Activated CD4-positive, alpha-beta T cell treated with anti-CD3 and anti-CD28 coated beads for 36 hours (primary cell): ENCODE measurements at places on chromosomes 5 and 9. TPM values are rescaled to one million over a fixed set of nuclear protein-coding genes. Genes with fewer than 3 reads are reported as not detected.
A peak's percentile ranks its signal among the peaks of the same experiment; 100 is the strongest.

DNA sequence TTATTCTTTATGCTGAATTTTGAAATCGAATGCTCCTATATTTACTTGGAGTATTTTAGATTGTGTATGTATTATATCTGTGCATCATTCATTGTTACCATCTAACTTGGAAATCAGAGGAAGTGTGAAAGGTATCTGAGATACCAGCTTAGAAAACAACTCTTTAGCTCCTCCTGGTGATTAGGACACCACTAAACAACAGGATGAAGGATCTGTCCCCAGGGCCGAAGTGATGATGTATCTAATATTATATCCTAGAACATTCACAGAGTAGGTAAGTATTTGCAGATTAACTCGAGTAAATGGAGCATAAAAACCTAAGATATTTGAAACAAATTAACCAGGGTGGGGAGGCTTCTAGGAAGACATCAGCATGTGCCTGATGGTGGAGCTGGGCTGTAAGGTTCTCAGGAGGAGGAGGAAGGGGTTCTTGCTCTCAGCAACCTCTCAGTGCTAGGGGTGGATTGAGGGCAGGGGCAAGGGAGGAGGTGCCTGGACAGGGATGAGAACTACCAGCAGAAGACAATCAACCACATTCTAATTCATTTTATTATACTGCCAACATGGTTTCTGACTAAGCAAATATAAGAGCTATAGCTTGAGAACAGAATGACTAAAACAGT, 2.6 kb upstream of the NFIL3 start:
- DNase-seq = no peak
- H3K27me3 ChIP-seq = peaks cover 7% of the 10 kb centered on the region
- H3K36me3 ChIP-seq = peaks cover 19% of the 10 kb centered on the region
- H3K27ac ChIP-seq = peak overlapping the region; percentile 95
- H3K4me1 ChIP-seq = peaks cover 37% of the 10 kb centered on the region

- peaks cover 29% of the 10 kb centered on the region for H3K27me3 ChIP-seq
- H3K36me3 ChIP-seq = peaks cover 1% of the 10 kb centered on the region
- peaks cover 10% of the 10 kb centered on the region for H3K4me1 ChIP-seq
- no peak for DNase-seq
Measured at GRCh38 chr9:69319324-69320025, 5.5 kb upstream of the ENTREP1 start.

GRCh38 chr5:81854915-81855314, 104.0 kb upstream of the SSBP2 start:
- no peak overlapping the region for H3K4me3 ChIP-seq
- no peaks in the 10 kb centered on the region for H3K36me3 ChIP-seq
- peaks cover 41% of the 10 kb centered on the region for H3K4me1 ChIP-seq
- no peak for DNase-seq
- no peaks in the 10 kb centered on the region for H3K27me3 ChIP-seq

The NPR3 gene
- 0.05 TPM for total RNA-seq

GRCh38 chr9:71285191-71285656, 163.8 kb upstream of the TRPM3 start:
- DNase-seq = peak; percentile 25
- H3K4me3 ChIP-seq = no peak overlapping the region
- H3K4me1 ChIP-seq = no peaks in the 10 kb centered on the region
- H3K27ac ChIP-seq = no peak overlapping the region

The SGCD gene
- total RNA-seq = not detected

GRCh38 chr9:136835162-136835931, 6.9 kb upstream of the AJM1 start:
- H3K27ac ChIP-seq = no peak overlapping the region
- peaks cover 12% of the 10 kb centered on the region for H3K36me3 ChIP-seq
- DNase-seq = no peak
- H3K27me3 ChIP-seq = no peaks in the 10 kb centered on the region

GRCh38 chr9:88991066-88992034, at the start of gene S1PR3:
Gene S1PR3 (plus strand): TSS chr9:88991468. CDS start chr9:89001201, 9,733 bp downstream.
- H3K27ac ChIP-seq = no peak within 1 kb of the TSS
- H3K36me3 ChIP-seq = no peaks in the 10 kb centered on the region
- H3K27me3 ChIP-seq = peaks cover 42% of the 10 kb centered on the region
- peaks cover 31% of the 10 kb centered on the region for H3K4me1 ChIP-seq
- peak within 1 kb of the TSS; percentile 66 for H3K4me3 ChIP-seq

DNA sequence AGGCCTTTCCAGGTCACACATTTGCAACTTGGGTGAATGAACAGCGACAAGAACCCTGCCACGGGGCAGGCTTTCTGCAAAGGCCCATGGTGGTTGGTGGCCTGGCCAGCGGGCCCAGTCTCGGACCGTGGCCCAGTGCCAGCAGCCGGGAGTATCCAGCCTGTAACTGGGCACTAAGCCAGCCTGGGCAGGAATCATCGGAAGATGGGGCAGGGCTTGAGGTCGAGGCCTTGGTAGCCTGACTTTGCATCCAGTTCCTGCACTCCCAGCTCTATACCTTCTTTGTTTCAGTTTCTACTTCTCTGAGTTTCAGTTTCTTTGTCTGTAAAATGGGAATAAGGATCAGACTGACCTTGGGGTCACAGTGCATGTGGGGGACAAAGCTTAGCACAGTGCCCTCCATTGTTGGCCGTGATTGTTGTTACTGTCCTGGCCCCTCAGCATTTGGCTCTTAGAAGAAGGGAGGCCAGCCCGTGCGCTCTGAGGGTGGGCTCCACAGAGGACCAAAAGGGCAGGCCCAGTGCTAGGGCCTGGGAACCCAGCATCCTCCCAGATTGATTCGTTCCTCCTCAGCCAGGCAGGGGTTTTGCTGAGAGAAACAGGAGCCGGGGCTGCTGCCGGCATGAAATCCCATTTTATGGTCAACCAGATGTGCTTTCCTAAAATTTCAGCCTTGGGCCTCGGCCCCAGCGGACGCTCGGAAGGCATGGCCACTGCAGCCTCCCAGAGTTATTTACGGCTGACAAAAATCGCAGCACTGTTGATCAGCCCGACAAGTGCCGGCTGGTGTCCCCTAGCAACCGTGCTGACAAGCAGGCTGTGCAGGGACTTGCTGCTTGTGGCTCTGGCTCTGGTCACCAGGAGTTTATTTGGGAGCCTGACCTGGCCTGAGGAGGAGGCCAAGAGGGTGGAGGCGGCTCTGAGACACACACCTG, 43.6 kb downstream of the JADE2 start:
- H3K27me3 ChIP-seq = no peaks in the 10 kb centered on the region
- peaks cover 6% of the 10 kb centered on the region for H3K4me1 ChIP-seq
- no peak for DNase-seq
- peak overlapping the region; percentile 80 for H3K27ac ChIP-seq
- no peak overlapping the region for H3K4me3 ChIP-seq

DNA sequence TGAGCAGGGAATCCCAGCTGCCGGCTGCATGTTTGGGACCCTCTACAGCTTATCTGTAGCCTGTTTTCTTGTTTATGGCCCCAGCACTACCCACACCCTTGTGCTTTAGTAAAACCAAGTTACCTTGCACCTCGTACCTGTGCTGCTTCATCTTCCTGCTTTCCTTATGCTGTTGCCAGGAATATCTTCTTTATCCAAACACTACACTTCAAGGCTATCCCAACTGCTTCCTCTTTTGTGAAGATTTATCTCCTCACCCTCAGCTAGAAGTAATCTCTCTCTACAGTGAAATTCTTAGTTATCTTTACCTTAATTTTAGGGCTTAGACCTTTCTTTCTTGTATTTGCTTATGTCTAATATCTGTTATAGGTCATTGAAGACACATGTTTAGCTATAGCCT, 171.1 kb downstream of the KDM4C start:
- no peaks in the 10 kb centered on the region for H3K27me3 ChIP-seq
- peaks cover 19% of the 10 kb centered on the region for H3K4me1 ChIP-seq
- DNase-seq = no peak

- H3K27me3 ChIP-seq = peaks cover 13% of the 10 kb centered on the region
- peak; percentile 62 for DNase-seq
- no peak within 1 kb of the TSS for H3K4me3 ChIP-seq
- H3K4me1 ChIP-seq = peaks cover 2% of the 10 kb centered on the region
Measured at GRCh38 chr9:134641173-134641989, at the start of gene COL5A1. Gene COL5A1 (plus strand): TSS chr9:134641803. CDS start chr9:134642188, 385 bp downstream.

DNA sequence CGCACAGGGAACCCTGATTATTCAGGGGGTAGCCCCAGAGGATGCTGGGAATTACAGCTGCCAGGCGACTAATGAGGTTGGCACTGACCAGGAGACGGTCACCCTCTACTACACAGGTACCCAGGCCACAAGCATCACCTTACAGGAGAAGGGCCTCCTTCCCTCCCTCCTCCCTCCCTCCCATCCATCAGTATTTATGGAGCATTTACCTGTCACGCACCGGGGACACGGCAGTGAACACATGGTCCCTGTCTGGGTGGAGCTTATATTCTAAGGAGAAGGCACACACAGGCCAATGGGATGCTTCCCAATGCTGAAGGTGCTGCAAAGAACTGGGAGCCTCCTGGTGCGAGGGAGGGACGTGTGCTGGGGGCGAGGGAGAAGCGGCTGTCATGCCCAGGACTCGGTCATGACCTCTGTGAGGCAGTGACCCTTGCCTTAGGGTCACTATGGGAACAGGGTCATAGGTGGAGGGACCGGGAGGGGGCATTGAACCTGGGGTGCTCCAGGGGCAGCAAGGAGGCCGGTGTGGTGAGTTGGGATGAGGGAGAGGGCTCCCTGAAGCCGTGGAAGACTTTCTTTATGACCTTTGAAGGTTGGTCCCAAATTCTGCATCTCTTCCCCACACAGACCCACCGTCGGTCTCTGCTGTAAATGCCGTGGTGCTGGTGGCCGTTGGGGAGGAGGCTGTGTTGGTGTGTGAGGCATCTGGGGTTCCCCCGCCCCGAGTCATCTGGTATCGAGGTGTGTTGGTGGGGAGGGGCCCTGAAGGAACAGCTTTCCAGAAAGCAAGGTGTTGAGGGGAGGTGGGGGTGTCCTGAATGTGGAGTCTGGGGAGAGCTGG, 41.5 kb downstream of the HMCN2 start:
- H3K4me3 ChIP-seq = no peak overlapping the region
- peaks cover 2% of the 10 kb centered on the region for H3K27me3 ChIP-seq
- no peaks in the 10 kb centered on the region for H3K4me1 ChIP-seq
- no peaks in the 10 kb centered on the region for H3K36me3 ChIP-seq
- DNase-seq = peak; percentile 18

GRCh38 chr5:55308254-55308836, 556 bp downstream of the MTREX start:
- peak; percentile 41 for DNase-seq
- H3K4me1 ChIP-seq = peaks cover 33% of the 10 kb centered on the region
- peaks cover 15% of the 10 kb centered on the region for H3K36me3 ChIP-seq
- no peaks in the 10 kb centered on the region for H3K27me3 ChIP-seq
- no peak overlapping the region for H3K4me3 ChIP-seq

The SPATA31E1 gene
- total RNA-seq = not detected

The NMRK1 gene
- total RNA-seq = 20.9 TPM

The DOCK2 gene
- total RNA-seq = 198 TPM

GRCh38 chr5:95884017-95884325, 61.4 kb upstream of the GLRX start:
- H3K27ac ChIP-seq = peak overlapping the region; percentile 1
- H3K4me1 ChIP-seq = peaks cover 12% of the 10 kb centered on the region
- DNase-seq = no peak
- H3K4me3 ChIP-seq = no peak overlapping the region
- H3K36me3 ChIP-seq = peaks cover 9% of the 10 kb centered on the region

The AKNA gene
- 141 TPM for total RNA-seq

The GRXCR2 gene
- not detected for total RNA-seq

- no peak for DNase-seq
- no peaks in the 10 kb centered on the region for H3K36me3 ChIP-seq
- no peaks in the 10 kb centered on the region for H3K27me3 ChIP-seq
- no peak overlapping the region for H3K4me3 ChIP-seq
- no peak overlapping the region for H3K27ac ChIP-seq
Measured at GRCh38 chr9:11064909-11065308, 452.1 kb upstream of the PTPRD start.

DNA sequence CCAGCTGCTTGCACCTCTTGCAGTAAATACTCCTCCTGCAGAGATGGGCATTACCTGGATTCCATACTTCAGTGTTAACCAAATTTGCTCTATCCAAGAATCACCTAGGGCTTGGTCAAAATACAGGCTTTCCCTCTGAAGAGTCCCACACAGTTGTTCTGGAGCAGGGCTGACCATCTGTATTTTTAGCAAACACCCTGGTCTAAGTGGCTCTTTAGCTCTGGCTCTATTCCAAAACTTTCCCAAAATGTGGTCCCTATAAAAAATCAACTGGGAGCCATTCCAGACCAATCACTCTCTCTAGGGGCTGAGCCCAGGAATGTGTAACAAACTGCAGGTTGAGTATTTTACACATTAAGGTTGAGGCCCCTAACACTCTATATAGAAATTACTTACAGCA, 153.7 kb downstream of the SPOCK1 start:
- no peaks in the 10 kb centered on the region for H3K36me3 ChIP-seq
- H3K27me3 ChIP-seq = no peaks in the 10 kb centered on the region
- no peak overlapping the region for H3K27ac ChIP-seq
- no peak overlapping the region for H3K4me3 ChIP-seq
- H3K4me1 ChIP-seq = no peaks in the 10 kb centered on the region
- DNase-seq = no peak

The EMB gene
- total RNA-seq = 53.0 TPM
